ENCODE measurements at places on chromosomes 3 and 15. TPM values are rescaled to one million over a fixed set of nuclear protein-coding genes. Genes with fewer than 3 reads are reported as not detected.

CPB1 gene
- total RNA-seq = not detected

SLCO2A1 gene
- total RNA-seq = not detected

KNG1 gene
- not detected for total RNA-seq

UBXN7 gene
- 17.4 TPM for total RNA-seq

CD200 gene
- under 0.01 TPM for total RNA-seq

FGF7 gene
- total RNA-seq = under 0.01 TPM

DAZL gene
- not detected for total RNA-seq
